ENCODE measurements at places on chromosomes 3 and 15.

DNA sequence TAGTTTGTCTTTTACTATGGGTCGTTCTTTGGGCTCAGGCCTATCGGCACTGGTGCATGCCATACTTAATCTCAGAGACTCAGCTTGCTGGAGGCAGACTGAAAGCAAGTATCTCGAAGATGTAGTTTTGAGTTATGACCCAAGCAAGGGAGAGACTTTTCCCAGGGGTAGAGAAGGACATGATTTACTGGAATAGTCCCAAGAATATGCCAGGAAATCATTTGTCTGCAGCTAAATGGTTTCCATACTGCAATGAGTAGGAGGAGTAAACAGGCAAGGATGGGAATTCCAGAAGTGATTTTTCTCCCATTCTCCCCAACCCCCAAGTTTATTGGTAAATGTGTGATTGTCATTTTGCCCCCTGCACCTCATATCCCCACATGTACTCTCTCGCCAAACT lies 35.4 kb upstream of the LACTB start:
- no peak for DNase-seq

- DNase-seq: no peak
These were observed 37.3 kb downstream of the SLCO2A1 start for GRCh38 chr3:133992381-133992780.

DNA sequence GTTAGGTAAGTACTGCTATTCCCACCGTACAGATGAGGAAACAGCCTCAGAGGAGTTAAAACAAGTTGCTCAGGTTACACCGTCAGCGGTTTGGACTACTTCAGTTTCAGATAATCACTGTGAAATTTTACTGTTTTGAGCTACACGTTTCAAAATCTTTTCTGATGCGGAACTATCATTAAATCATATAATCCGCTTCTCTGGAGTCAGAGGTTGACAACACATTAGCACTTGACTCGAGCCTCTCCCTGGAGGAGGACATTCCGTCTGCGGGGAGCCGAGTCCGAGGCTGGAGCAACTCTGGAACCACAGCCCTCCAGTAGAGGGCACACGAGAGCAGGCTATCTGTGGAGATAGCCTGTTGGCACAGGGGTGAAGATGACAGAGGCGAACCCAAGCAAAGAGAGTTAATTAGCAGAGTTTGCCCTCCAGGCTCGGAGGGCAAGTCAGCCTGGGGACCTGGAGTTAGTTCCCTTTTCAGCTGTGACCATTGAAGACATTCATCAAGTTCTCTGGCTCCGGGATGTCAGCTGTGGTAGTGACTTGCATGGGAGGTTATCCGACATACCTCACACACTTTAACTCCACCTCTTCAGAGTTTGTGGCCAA lies 131.2 kb downstream of the IGF1R start:
- DNase-seq: peak; percentile 69

GRCh38 chr15:58748852-58749531 lies 515 bp downstream of the ADAM10 start:
- peak; percentile 24 for DNase-seq

GRCh38 chr3:120410116-120410515 lies 40.7 kb downstream of the FSTL1 start:
- DNase-seq: no peak

- DNase-seq: no peak
These were observed 36.4 kb downstream of the RIOX2 start for GRCh38 chr3:97935842-97936241.

DNA sequence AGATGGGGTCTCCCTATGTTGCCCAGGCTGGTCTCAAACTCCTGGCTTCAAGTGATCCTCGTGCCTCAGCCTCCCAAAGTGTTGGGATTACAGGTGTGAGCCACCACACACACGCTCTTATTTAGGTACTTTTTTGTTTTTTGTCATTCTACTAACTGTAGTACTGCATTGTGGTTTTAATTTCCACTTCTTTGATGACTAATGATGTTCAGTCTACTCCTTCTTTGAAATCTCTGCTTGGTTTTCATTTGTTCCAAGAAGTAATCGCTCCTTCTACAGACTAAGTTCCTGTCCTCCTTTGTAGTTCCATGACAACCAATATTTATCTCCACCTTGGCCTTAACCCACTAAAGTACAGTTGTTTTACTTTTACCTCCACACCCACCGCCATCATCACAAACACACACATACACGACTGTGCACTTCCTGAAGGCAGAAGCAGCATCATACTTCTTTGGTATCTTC lies 529 bp upstream of the DLEC1 start:
- peak; percentile 31 for DNase-seq

GRCh38 chr3:41199866-41200668 lies 762 bp downstream of the CTNNB1 start:
- DNase-seq: peak; percentile 40

DNA sequence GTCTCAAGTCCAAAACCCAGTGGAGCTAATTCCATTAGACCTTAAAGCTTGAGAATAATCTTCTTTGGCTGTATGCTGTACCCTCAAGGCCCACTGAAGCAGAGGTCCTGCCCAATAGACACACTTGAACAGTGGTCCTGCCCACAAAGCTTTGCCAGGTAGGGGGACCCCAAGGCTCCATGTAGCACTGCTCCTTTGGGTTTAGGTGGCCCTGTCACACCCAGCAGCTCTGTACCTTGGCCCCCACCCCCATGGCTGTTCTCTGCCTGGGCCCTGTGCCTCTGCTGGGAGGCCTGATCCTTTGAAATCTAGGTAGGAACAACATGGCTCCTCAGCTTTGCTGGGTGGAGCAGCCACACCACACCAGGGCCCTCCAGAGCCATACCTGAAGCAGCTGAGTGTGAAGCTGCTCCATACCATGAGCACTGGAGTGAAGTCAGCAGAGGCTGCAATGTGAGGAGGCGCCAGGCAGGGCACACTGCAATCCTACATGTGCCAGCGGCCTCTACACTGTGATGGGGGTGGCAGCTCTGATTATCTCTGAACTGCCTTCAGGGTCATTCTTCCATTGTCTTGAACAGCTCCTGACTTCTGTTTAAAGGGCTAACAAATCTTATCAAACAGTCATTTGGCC lies 188.0 kb upstream of the CCDC54 start:
- DNase-seq: no peak

DNA sequence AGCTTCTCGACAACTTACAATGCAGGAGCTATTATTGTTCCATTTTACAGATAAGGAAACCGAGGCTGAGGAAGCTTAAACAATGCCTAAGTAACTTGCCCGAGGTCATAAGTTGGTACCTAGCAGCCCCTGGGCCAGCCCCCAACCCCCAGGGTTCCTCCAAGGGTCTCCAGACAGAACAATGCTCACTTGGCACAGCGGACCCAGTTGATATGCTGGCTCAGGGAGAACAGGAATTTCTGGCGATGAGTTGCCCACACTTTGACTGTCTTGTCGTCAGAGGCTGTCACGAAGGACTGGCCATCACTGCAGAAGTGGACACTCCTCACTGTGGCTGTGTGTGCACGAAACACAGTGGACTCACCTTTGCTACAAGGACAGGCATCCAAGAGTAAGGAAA lies 5.2 kb downstream of the POC1A start:
- DNase-seq: no peak

- no peak for DNase-seq
These were observed 262.6 kb upstream of the NAALADL2 start for GRCh38 chr3:174596447-174596982.

GRCh38 chr15:66170042-66170441 lies 83.5 kb downstream of the MEGF11 start:
- no peak for DNase-seq

DNA sequence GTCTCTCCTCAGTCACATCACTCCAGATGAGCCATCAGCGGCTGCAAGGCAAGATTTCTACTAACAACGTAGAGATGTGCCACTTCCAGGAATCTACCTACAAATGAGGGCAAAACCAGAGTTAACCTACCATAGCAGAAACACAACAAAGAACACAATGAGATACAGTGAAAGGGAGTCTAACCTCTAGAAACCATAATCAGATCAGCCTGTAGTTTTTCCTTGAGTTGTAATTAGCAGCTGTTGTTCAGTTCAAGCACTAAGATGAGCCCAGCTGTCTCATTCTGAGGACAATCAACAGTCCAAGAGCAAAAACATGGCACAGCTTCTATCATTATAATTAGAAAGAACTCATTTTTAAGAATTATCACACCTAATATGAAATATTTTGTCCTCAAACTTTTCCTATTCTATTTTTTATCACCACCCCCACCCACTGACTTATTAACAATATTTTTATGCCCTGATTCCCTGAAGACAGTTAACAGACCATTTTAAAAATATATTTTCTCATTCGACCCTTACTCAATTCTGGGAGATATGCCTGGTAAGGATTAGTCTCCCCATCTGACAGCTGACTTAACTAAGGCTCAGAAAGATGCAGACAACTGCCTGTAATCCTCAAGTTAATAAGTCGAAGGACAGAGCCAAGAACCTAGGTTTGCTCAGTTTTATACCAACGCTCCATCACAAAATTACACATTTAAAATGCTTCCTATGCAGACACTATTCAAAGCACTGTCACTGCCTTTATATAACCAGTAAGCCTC lies 50.1 kb downstream of the MAGI1 start:
- no peak for DNase-seq

DNA sequence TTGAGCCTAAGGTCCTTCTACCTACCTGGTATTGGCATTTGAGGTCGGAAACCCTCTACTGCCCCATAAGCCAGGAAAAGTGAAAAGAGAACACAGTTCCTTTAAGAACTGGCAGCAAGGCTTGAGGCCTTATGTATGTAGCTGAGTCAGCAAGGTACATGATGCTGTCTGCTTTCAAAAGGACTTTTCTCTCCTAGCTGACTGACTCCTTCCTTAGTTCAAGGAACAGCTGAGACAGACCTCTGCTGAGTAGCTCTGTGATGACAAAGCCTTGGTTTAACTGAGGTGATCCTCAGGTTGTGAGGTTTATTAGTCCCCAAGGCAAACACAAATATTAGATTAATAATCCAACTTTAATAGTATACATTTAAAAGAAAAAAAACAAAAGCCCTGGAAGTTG lies 45.8 kb downstream of the ADPGK start:
- DNase-seq: no peak

DNA sequence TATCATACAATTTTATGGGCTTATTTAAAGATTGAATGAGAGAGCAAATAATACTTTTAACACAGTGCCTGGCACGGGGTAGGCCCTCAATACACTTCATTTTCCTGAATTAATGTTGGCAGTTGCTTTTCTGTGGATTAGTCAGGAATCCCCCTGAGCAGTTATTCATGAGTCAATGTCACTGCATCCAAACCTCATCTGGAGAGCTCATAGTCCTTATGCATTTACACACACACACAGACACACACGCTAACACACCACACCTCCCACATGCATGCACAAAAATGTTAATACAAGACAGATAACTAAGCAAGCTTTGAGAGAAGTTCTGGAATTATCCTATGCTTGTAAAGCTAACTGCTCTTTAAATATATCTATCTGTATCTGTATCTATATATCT lies 34.0 kb upstream of the TNFAIP8L3 start:
- no peak for DNase-seq

DNA sequence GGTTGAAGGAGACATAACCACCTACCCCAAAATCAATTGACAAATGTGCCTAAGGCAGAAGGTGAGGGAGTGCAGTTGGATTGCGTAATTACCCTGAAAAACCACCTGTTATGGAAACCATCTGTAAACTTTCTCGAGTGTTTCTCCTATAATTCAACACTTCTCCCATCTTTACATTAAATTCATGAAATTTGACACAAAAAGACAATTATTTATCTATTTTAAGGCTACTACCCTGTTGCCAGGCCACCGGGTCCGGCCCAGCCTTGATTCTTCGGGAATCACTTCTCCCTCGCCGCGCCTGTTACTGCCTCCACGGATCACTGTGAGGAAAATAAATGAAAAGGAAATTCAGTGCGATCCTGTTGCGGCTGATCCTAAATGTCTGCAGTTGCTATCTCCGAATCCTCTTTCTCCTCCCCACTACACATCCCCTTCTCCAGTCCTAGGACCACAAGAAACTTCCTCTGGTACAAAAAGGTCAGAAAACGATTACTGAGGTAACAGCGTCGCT lies 646 bp downstream of the IQCB1 start:
- DNase-seq: no peak

- no peak for DNase-seq
These were observed 70.9 kb downstream of the DCUN1D1 start for GRCh38 chr3:182909318-182910040.

DNA sequence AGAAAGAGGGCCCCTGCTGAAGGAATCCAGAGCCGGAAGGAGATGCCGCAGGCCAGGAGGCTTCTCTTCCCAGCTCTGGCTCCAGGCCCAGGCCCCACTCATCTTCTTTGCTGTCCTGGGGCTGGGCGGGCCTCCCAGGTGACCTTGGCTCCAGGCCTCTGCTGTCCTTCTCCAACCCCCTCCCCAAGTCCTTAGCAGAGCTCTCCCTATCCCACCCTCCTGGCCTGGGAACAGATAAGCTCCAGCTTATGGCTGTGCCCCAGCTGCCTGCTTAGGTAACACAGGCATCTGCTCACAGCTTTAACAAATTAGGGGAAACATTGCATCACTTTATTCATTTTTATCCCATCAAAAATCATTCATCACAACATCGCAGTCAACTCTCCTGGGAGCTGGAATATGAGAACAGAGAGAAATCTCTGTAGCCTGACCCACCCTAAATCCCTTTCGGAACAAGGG lies 86.9 kb downstream of the SEMA5B start:
- DNase-seq: no peak

- no peak for DNase-seq
These were observed 4.4 kb downstream of the TMOD2 start for GRCh38 chr15:51755790-51756189.

- DNase-seq: peak; percentile 97
These were observed 26.8 kb upstream of the MTHFS start for GRCh38 chr15:79923515-79924169.

- peak; percentile 4 for DNase-seq
These were observed 562 bp downstream of the NEO1 start for GRCh38 chr15:73052653-73053397.

DNA sequence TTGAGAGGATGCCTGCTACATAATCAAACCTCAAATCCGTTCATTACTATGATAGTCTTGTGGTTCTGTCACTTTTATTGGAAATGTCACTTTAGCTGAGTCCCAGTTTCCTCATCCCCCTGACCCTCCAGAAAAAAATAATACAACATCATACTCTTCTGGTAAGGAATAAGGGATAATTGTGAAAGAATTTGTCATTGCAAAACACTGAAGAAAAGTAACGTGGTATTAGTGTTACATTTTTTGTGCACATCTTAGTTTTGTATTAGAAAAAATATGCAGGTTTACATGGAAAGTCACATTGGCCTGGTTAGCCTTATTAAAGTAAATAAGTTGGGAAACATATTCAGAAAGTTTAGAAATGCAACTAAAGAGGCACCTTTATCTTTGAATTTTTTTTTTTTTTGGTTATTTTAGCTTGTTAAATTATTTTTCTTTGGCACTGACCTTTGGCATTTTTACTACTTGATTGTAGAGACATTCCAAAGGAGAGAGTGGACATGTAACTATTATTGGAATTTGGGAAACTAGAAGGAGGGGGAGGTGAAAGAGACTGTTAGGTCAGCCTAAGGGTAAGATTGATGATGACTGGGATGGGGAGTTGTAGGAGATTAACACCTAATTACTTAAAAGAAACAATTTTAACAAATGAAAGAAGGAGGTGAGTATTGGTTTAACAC lies 462.2 kb upstream of the RARB start:
- DNase-seq: no peak

GRCh38 chr3:194167480-194168282 lies 31.7 kb downstream of the HES1 start:
- DNase-seq: no peak
